ENCODE measurements at places on chromosomes 5 and 9. TPM values are rescaled to one million over a fixed set of nuclear protein-coding genes. Genes with fewer than 3 reads are reported as not detected.
A peak's percentile ranks its signal among the peaks of the same experiment; 100 is the strongest.

GRCh38 chr5:140372971-140373487 is 13.0 kb downstream of the SLC4A9 start:
- no peak overlapping the region for H3K27ac ChIP-seq
- no peak overlapping the region for H3K4me3 ChIP-seq
- no peaks in the 10 kb centered on the region for H3K27me3 ChIP-seq
- peak; percentile 81 for DNase-seq
- no peaks in the 10 kb centered on the region for H3K4me1 ChIP-seq
- H3K36me3 ChIP-seq, result no peaks in the 10 kb centered on the region

GRCh38 chr5:170597109-170597751 is 93.4 kb downstream of the KCNIP1 start:
- no peaks in the 10 kb centered on the region for H3K4me1 ChIP-seq
- H3K27me3 ChIP-seq, result no peaks in the 10 kb centered on the region
- no peaks in the 10 kb centered on the region for H3K36me3 ChIP-seq
- H3K4me3 ChIP-seq, result no peak overlapping the region
- no peak overlapping the region for H3K27ac ChIP-seq
- no peak for DNase-seq

DNA sequence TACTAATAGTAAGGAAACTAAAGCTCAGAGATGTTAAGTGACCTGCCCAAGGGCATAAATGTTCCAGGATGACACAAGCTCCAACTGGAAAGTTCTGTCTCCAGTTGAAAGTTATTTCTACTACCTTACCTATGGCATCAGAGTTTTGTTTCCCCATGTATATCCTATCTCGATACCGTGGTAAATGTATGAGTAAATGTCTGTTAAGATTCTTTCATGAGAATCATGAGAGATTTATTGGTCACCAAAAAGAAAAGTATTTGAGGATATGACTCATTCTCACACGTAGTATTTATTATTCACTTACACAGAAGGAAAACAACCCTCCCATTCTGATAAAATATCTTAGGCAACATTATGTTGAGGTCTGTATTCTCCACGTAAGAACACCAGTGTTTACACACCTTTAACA is 11.1 kb upstream of the SHOC1 start:
- no peak overlapping the region for H3K4me3 ChIP-seq
- no peak overlapping the region for H3K27ac ChIP-seq
- H3K36me3 ChIP-seq, result no peaks in the 10 kb centered on the region
- H3K27me3 ChIP-seq, result no peaks in the 10 kb centered on the region
- no peak for DNase-seq

Gene FLT4
- 2.0 TPM for total RNA-seq

Gene SLIT3
- 85.8 TPM for total RNA-seq

Gene SPATA31C1
- not detected for total RNA-seq

Gene CD180
- 1.2 TPM for total RNA-seq

Gene PDGFRB
- total RNA-seq, result 68.3 TPM

Gene ATP6V0E1
- 193 TPM for total RNA-seq

Gene MAST4
- total RNA-seq, result 60.6 TPM

Gene PCDHA7
- not detected for total RNA-seq

Gene C5orf58
- not detected for total RNA-seq
